Astrocyte (in vitro differentiated cells and primary cell): ENCODE measurements at places on chromosomes 2 and 18.
A peak's percentile ranks its signal among the peaks of the same experiment; 100 is the strongest.

GRCh38 chr2:84297155-84297554 is 161.9 kb downstream of the SUCLG1 start:
- DNase-seq = no peak

- DNase-seq = no peak
Measured at GRCh38 chr2:160213511-160213910, 13.4 kb upstream of the ITGB6 start.

DNA sequence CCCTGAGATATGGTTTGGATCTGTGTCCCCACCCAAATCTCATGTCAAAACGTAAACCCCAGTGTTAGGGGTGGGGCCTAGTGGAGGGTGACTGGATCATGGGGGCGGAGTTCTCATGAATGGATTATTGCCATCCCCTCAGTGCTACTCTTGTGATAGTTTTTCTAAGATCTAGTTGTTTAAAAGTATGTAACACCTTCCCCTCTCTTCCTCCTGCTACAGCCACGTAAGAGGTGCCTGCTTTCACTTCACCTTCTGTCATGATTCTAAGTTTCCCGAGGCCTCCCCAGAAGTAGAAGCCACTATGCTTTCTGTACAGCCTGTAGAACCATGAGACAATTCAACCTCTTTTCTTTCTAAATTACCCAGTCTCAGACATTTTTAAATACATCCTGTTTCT is 16.9 kb downstream of the PUM2 start:
- DNase-seq = no peak

GRCh38 chr2:27105981-27106380 is 12.9 kb downstream of the CGREF1 start:
- no peak for DNase-seq

GRCh38 chr2:149994057-149994728 is 406.6 kb upstream of the MMADHC start:
- DNase-seq = peak; percentile 64

DNA sequence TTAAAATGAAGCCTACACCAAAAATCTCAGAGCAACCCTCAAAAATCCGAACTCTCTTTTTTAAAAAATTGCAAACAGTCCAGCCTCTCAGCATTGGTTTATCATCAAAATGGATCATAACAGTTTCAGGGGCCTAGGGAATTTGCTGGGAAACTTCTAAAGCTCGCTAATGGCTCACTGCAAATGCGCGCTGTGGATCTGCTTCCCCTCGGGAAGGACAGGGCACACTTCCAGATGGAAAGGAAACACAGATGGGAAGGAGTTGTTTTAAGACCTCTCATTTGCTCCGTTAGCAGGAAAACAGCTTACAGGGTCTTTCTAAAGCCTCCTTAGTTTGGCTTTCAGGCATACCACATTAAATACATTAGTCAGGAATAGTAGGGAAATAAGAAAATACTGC is 27.2 kb downstream of the FECH start:
- no peak for DNase-seq

DNA sequence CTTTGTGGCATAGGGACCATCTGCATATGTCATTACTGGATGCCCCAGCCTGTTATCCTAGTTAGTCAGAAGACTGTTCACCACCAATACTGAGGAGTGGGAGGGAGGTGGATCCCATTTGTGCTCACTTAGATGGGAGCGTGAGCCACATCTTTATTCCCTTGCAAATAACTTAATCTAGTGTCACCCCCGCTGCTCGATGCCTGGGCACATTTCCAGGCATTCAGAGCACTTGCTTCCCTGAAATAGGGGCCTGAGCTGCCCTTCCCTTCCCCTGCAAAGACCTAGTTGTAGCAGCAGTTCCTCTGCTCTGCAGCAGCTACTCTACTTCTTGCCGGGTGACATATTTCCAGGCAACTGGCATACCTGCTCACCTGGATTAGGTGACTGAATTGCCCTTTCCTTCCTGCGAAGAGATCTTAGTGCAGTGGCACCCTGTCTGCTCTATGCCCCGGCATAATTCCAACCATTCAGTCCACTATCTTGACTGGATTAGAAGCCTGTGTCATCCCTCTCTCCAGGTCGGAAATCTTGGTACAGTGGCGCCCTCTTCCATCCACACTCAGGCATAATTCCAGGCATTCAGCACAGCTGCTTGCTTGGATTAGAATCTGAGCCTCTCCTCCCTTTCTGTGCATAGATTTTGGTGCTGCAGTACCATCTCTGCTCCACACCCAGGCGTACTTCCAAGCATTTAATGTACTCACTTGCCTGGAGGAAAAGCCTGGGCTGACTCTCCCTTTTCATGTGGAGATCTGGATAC is 1389.1 kb upstream of the TMEFF2 start:
- DNase-seq = no peak

DNA sequence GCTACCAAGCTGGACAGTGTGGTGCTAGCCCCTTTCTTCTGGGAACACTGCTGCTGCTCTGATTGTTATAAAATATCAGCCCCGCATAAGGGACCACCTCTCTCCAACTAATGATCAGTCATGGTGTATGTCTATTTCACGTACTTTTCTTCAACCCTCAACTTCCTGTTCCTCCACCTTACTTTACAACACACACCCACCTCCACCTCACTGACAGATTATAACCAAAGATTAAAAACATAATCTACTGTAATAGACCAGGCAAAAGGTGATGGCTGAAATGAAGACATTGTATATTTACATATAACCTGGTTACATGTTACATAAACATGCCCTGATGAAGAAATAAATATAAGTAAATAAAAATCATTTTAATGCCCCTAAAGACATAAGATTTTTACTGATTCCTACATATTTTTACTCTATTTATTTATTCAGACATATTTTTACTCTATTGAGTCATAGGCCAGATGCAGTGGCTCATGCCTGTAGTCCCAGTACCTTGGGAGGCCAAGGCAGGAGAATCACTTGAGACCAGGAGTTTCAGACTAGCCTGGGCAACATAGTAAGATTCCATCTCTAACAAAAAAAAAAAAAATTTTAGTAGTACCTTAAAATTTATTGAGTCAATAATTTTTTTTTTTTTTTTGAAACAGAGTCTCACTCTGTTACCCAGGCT is 12.8 kb downstream of the STK39 start:
- DNase-seq = no peak

DNA sequence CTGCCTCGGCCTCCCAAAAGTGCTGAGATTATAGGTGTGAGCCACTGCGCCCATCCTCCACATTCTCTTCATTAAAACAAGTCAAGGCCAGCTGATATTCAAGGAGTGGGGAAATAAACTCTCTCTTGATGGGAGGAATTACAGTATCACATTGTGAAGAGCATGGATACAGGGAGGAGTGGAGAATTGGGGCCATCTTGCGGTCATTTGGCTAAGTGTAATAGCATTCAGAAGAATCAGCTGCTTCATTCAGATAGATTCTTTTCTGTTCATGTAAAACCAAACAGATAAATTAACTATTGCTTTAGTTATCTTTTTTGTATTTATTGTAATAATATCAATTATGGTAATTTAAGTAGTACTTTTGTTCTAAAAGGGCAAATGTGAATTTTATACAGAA is 156.3 kb downstream of the UBR3 start:
- DNase-seq = no peak

- peak; percentile 42 for DNase-seq
Measured at GRCh38 chr2:50957896-50958295, 74.0 kb downstream of the NRXN1 start.

DNA sequence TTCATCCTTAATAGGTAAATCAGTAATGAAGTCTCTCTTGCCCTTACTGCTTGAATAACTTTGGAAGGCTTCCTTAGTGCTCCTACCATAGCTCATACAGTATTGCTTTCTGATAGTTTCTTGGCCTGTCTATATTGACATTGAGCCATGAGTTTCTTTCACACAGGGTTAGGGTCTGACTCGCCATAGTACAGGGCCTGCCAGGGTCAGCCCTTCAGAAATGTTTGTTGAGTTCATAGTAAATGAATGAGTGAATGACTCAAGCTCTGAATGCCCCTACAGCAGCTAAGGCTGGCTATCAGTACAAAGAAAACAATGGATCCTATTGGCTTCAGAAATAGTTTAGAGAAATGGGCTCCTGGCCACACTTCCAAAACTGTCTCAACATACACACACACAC is 65.0 kb upstream of the LRATD1 start:
- DNase-seq = peak; percentile 5

GRCh38 chr2:140643761-140644187 is 1487.0 kb downstream of the LRP1B start:
- DNase-seq = peak; percentile 44
